ENCODE measurements at places on chromosomes 16 and 17. TPM values are rescaled to one million over a fixed set of nuclear protein-coding genes. Genes with fewer than 3 reads are reported as not detected.

DNA sequence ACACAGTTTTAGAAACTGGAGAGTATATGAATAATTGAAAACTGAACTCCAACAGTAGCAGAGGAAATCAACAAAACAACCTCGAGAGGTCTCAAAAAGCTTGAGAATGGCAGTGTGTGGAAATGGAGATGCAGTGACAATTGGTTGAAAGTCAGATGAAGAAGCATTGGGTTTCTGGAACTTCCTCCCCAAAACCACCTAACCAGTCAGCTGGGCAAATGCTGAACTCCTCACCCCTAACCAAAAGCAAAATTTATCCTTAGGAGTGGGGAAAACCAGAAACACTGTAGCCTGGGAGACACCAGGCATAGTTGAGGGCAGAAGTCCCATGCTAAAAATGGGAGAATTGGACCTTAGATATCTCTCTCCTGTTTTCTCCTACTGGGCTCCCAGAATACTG is 109.9 kb downstream of the TANC2 start:
- H3K36me3 ChIP-seq = no peaks in the 10 kb centered on the region
- no peaks in the 10 kb centered on the region for H3K4me1 ChIP-seq
- no peak overlapping the region for H3K4me3 ChIP-seq
- H3K27ac ChIP-seq = no peak overlapping the region

- DNase-seq = no peak
- H3K4me3 ChIP-seq = peak overlapping the region; percentile 91
- H3K27me3 ChIP-seq = no peaks in the 10 kb centered on the region
- H3K36me3 ChIP-seq = peaks cover 14% of the 10 kb centered on the region
- peaks cover 46% of the 10 kb centered on the region for H3K4me1 ChIP-seq
- peak overlapping the region; percentile 100 for H3K27ac ChIP-seq
These were observed 730 bp downstream of the KAT7 start for GRCh38 chr17:49789243-49789578.

The CTRB2 gene
- total RNA-seq = 12.5 TPM

- no peak overlapping the region for H3K27ac ChIP-seq
- no peaks in the 10 kb centered on the region for H3K4me1 ChIP-seq
- no peak overlapping the region for H3K4me3 ChIP-seq
These were observed 89.4 kb downstream of the KIF2B start for GRCh38 chr17:53912117-53912516.

DNA sequence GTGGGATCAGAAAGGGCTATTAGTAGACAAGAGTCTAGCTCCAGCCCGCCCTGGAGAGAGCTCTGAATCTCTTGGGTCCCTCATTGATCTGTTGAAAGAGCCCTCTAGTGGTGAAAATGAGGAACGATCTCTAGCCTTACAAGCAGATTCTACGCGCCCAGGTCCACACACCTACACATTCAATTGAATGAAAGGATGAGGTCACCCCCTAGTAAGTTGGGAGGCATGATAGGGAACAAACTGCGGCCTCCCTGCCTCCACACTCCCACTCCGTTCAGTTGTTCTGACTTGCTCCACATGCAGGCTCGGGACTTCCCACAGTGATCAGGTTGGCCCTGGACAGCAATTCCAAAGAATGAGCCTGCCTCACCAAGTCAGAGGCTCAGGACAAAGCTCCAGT is 2.9 kb upstream of the CACNG3 start:
- no peaks in the 10 kb centered on the region for H3K36me3 ChIP-seq
- no peaks in the 10 kb centered on the region for H3K4me1 ChIP-seq
- no peak overlapping the region for H3K27ac ChIP-seq
- H3K27me3 ChIP-seq = no peaks in the 10 kb centered on the region
- no peak overlapping the region for H3K4me3 ChIP-seq
- no peak for DNase-seq

GRCh38 chr17:47013341-47013740 is 34.3 kb upstream of the RPRML start:
- H3K27ac ChIP-seq = no peak overlapping the region
- DNase-seq = no peak
- no peaks in the 10 kb centered on the region for H3K27me3 ChIP-seq
- H3K4me3 ChIP-seq = no peak overlapping the region
- no peaks in the 10 kb centered on the region for H3K4me1 ChIP-seq
- no peaks in the 10 kb centered on the region for H3K36me3 ChIP-seq

DNA sequence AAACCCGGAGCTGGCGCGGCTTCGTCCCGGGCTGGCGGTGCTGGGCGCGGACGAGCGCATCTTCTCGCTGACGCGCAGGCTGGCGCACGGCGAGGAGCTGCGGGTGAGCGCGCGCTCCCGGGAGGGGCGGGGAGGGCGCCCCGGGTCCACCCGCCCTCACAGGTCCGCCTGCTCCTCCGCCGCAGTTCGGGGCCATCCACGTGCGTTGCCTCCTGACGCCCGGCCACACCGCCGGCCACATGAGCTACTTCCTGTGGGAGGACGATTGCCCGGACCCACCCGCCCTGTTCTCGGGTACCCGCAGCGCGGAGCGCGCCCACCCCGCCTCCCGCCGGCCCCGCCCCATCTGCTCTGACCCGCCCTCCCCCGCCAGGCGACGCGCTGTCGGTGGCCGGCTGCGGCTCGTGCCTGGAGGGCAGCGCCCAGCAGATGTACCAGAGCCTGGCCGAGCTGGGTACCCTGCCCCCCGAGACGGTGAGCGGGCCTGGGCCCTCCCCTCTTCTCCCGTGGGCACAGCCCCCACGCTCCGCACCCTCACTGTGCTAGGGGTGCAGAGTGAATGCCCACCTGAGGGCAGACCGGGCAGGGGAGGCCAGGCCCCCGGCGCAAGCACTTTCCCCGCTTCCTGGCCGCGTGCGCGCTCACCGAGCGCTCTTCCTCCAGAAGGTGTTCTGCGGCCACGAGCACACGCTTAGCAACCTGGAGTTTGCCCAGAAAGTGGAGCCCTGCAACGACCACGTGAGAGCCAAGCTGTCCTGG is 1.4 kb downstream of the HAGHL start:
- no peaks in the 10 kb centered on the region for H3K27me3 ChIP-seq
- no peak for DNase-seq
- H3K4me1 ChIP-seq = peaks cover 11% of the 10 kb centered on the region
- no peak overlapping the region for H3K27ac ChIP-seq
- peaks cover 12% of the 10 kb centered on the region for H3K36me3 ChIP-seq
